Stimulated activated CD8-positive, alpha-beta memory T cell treated with anti-CD3 and anti-CD28 coated beads, Interleukin-4, amount 100 ng/mL, for 48 hours (primary cell): ENCODE measurements at places on chromosomes 12 and 14.

DNA sequence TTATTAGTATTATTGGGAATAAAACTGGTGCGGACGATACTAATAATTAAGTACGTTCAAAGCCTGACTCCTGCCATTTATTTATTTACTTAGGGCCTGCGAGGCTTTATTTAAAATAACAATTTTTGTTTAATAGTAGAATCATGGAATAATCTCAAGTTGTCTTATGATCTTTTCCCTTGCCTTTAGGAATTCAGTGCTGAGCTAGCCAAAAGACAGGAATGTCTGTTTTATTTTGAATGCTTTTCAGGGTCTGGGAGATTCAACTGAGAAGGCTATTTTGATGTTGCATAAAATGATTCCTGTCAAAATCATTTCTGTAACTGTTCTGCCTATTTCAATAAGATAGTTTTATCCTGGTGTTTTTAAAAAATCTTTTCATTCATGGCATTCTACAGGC, 489.8 kb downstream of the EGLN3 start:
- no peak for DNase-seq

- DNase-seq = no peak
Measured at GRCh38 chr12:101557094-101557493, 37.7 kb upstream of the MYBPC1 start.

DNA sequence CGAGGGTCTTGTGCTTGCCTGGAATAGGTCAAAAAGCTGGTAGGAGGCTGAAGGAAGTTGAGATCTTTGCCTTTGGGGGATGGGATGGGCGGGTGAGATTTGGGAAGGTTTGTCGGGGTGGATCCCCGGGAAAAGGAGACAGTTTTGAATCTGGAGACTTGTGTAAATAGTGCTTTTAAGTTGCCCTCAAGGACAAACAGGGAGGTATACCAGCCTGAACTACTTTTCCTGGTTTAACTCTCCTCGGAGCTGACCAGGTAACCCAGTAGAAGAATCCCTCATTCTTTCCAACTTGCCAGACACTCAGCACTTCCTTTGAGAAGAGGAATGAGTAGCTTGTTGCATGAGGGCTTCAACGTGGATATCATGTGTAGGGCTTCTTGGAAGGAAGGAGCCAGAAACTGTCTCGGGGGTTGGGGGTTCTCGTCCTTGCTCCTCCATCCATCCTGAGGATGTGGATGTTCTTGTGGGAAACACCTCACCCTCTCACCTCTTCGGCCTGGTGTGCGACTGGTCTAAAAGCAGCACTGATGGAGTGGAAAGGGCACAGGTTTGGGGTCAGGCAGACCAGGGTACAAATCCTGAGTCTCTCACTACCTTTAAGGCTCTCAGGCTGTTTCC, 1.9 kb downstream of the TEAD4 start:
- no peak for DNase-seq

- DNase-seq = peak; percentile 66
Measured at GRCh38 chr14:106875503-106875902, 1349.1 kb downstream of the TMEM121 start.

DNA sequence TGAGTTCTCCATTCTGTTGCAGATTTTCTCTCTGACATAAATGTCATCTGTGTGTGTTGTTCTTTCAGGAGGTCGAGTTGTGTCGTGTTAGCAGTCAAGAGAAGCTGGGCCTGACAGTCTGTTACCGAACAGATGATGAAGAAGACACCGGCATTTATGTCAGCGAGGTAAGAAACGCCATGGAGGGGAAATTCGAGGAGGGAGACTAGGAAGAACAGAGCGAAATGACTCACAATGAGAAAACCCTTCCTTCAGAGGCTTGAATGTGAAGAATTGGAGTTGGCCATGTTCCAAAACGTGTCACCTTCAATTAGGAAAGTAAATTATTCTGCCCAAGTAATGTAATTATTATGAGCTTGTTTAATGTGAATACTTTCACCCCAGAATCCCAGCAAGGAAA, 364.5 kb downstream of the PDZRN4 start:
- no peak for DNase-seq

DNA sequence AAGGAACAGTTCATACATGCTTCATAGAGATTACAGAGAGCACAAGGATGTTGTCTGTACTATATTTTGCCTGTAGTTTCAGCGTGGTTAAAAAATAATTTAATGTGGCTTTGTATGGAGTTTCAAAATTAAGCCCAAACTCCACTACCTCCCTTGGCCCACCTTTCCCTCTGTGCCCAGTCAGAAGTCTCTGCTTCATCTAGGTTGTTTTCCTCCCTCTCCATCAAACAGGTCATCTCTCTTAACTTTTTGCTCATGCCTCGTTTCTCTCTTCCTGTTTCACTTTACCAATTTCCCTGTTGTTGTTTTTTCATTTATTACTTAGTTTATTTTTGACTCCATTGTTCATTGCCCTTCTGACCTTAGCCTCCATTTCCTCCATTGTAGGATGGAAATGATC, 94.9 kb upstream of the NEDD1 start:
- no peak for DNase-seq

DNA sequence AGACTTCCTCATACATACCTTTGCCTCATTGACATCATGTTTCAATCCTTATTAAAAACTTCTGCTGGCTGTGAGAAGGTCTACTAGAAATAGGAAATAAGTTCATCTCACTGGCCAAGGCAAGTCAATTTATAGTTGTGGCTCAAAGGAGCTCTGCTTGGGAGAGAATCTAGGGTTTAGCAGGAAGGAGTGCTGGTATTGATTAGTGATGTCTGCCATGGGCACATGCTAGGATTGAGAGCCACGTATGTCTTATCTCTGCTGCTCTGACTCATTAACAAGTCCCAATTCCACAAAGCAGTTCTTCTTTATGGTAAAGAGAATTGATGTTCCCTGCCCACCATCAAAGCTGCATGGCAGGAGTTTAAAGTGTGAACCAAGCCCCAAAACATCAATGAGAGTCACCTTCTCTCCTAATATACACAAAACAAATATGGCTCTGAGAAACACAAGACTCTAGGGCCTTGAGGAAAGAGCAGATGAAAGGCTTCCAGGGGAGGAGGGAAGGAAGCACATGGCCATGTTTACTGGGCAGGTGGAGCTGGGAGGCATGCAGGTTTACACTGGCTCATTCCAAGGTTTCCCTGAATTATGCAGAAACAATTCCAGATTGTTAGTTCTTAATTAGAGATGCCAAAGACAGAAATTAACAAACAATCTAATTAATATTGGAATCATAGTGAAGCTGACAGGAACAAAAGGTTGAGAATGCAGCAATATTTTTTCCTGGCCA, 931.9 kb upstream of the TMEM132C start:
- no peak for DNase-seq

DNA sequence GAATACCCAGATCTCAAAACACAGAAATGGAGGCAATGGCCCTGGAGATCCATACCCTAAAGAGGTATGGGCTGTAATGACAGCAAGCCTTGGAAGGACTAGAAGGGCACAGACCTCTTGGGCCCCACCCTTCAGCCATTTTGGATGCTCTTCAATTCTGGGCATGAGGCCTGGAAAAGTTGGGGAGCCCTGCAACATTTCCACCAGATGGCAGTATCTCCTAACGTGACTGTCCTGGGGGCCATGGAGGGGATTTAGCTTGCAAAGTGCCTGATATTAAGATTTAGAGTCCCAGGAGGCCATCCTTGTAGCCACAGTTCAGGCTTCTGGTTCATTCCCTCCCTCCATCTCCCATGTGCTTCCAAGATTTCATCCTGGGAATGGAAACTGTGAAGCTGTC, 30.2 kb downstream of the KCNA5 start:
- no peak for DNase-seq

DNA sequence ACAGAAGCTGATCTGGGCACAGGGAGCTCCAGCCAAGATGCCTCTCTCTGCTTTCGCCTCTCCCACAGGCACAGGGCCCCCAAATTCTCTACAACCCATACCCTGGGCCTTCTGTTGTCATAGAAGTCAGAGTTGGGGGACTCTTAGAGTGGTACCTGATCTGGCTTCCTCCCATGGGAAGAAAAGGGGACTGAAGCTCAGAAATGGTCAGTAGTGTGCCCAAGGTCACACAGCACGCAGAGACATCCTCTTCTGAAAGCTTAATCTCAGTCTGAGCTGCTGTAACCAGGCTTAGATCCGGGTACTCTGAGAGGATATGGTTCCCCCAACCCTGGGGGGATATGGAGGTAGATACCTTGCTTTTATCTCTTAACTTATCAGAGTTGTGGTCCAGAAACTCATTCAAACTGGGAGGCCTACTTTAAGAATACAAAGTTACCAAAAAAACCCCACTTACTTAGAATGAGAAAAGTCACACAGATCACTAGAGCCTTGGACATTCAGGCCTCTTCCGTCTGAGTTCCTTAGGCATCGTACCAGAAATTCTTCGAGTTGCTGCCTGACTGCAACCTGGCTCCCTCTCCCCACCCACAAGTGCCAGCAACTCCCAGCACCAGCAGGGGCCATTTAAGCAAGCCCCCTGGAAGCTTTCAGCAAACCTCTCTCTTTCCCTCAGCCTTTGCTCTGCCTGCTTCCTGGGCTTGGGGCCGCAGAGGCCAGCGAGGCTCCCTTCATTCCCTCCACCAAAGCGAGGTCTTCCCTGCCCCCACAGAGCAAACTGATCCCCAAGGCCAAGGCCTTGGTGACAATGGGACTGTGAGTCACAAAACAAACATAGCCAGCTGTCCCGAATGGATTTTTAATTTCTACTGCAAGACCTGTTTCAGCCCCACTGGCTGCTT, 13.9 kb downstream of the KRT7 start:
- no peak for DNase-seq

- DNase-seq = no peak
Measured at GRCh38 chr14:100725587-100726387, 905 bp upstream of the DLK1 start.

GRCh38 chr12:92444763-92445162, 258.0 kb upstream of the PLEKHG7 start:
- DNase-seq = no peak

DNA sequence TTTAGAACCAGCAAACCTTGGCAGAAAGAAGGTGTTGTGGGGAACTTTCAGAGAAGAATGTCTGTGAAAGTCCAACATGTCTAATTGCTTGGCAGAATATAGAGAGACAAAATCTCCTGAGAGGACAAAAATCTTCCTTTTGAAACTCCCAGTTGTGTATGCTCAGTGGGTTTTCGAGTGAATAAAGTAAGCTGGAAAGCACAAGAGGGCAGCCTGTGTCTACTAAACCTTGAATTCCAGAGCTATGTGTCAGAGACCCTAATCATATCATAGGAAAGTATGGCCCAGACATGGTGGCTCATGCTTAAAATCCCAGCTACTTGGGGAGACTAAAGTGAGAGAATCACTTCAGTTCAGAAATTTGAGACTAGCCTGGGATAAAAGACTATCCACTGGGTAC, 661.2 kb downstream of the SLC16A7 start:
- DNase-seq = no peak

GRCh38 chr14:94840467-94840866, 70.6 kb upstream of the GSC start:
- DNase-seq = no peak

DNA sequence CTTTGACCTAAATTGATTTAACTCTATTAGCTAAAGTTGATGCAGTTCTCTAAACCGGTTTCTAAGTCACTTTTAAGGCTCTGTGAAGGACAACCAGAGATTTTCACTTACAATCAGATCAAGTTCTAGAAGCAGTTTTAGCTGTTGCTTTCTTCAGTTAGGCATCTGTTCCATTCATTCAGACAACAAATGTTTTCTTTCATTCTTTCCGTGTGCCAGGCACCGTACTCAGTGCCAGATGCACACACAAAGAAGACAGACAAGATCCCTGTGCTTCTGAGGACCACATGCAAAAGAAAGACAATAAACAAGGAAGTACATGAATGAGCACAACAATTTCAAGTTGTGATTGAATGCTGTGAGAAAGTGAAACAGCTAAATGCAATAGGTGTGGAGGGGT, 11.1 kb upstream of the EGLN3 start:
- no peak for DNase-seq

- no peak for DNase-seq
Measured at GRCh38 chr12:27523305-27523641, 733 bp upstream of the PPFIBP1 start.

DNA sequence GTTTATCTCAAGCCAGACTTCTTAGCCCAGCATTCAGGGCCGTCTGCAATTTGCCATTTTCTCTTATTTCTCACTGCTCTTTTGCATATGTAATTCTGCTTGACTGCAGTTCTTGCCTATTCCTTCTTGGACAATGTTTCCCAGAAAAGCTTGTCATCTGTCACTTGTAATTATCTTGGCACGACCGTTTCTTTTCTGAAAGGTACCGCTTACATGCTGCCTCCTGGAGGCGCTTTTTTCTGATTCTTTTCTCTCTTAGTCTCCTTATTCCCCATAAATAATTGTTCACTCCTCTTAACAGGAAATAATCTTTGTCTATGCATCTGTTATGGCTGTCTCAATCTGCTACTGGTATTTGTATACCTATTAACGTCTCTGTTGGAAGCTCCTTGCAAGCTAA, 1.2 kb upstream of the ALDH1L2 start:
- no peak for DNase-seq

- no peak for DNase-seq
Measured at GRCh38 chr12:101336437-101336836, 56.5 kb downstream of the UTP20 start.

DNA sequence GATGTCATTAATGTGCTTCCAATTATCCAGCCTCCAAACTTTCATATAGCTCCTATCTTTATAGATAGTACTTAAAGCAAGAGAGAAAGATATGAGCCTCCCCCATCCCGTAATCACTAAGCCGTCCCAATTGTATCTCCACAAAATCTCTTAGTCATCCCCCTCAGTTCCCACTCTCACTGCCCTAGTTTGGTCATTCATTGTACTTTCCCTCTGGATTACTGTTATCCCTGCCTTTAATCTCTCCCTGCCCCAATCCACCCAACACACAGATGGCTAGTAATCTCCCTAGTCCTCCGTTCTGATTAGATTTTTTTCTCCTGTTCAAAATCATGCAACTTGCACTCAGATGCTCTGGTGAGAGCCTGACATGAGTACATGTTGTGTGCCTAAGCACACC, 5.4 kb upstream of the BCAT1 start:
- DNase-seq = no peak

- DNase-seq = no peak
Measured at GRCh38 chr14:99968941-99969340, 96.3 kb upstream of the EVL start.

GRCh38 chr12:125381373-125381772, 316.1 kb downstream of the AACS start:
- DNase-seq = no peak

- no peak for DNase-seq
Measured at GRCh38 chr12:10491766-10492165, 13.9 kb upstream of the EIF2S3B start.

DNA sequence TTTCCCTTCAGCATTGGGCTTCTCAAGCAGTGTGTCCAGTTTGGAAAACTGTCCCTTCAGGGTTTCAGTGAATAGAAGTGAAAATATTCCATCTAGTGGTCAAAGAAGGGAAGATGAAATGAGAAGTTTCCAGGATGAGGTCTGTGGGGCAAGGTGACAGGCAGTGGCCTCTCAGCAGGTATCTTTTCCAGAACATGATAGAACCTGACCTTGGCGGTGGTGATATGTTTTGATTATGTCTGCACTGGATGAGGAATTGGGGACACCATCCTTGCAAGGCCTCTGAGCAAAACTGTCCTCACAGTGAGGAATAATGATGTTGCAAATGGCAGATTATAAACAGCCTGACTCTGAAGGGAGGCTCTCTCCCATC, 4.7 kb downstream of the GPX2 start:
- DNase-seq = no peak
